Mesothelial cell of epicardium (in vitro differentiated cells): ENCODE measurements at places on chromosomes 16 and 17. TPM values are rescaled to one million over a fixed set of nuclear protein-coding genes. Genes with fewer than 3 reads are reported as not detected.
A peak's percentile ranks its signal among the peaks of the same experiment; 100 is the strongest.

Gene BAIAP3
- total RNA-seq = 1.3 to 2.4 TPM (median 2.3 TPM) in 3 replicates

- DNase-seq = no peak
Observed at GRCh38 chr16:86604436-86605193, 26.3 kb downstream of the FOXL1 start.

DNA sequence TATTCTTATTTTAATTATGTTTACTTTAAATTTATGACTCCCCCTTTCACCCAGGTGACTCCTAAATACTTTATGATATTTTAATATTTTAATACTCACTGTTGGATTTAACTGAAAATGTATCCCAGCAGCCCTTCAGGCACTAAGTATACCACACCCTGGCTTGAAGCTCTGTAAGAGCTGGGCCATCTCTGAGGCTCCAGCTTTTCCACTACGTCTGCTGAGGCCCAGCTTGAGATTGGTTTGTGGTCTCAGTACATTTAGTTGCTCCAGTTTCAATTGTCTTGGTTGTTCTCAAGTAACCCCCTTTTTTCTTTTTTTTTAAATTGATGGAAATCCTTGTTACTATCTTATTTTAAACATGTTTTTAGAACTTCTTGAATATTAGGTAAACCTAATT is 27.0 kb upstream of the CAPNS2 start:
- no peak for DNase-seq

Gene SHISA6
- 0.02 to 0.09 TPM in 2 of 3 replicates, not detected in the other for total RNA-seq

GRCh38 chr17:45958307-45958706 is 40.7 kb upstream of the STH start:
- no peak for DNase-seq

- DNase-seq = no peak
Observed at GRCh38 chr17:2436316-2436905, 35.6 kb upstream of the MNT start.

Gene TMEM100
- 4.9 to 5.1 TPM (median 5.0 TPM) in 3 replicates for total RNA-seq

DNA sequence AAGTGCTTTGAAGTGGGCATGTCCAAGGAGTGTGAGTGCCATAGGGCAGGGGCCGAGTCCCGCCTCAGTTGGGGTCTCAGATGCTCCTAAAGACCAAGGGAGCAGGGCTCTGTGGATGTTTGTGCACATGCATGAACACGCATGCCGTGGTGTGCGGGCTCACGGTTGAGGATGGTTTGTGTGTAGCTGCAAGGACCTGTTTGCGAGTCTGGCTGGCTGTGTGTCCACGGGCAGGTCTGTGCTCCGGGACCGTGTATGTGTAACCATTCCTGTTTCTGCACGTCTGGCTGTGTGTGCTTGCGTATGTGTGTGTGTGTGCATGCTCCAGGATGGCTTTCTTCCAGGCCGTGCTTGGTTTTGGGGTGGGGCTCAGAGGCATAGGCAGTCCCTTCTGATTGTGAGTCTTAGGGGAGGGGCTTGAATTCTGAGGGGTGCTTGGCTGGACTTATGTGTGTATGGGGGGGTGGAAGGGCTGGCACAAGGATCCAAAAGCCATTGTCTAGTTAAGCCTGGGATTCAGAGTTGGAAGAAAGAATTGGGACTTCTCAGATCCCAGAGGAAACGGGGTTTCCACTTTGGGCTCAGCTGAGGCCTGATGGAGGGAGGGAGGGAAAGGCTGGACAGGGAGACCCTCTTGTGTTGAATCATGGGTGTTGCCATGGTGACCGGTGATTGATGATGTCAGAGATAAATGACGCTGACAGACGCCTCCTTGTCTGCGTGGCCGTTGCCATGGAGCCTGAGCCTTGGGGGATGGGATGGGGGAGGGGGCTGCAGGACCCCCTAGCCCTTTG is 14.4 kb downstream of the GJD3 start:
- DNase-seq = peak; percentile 61

Gene TP53TG3B
- total RNA-seq = not detected in 3 replicates

- DNase-seq = no peak
Observed at GRCh38 chr17:75487351-75488070, 27.8 kb downstream of the CASKIN2 start.

DNA sequence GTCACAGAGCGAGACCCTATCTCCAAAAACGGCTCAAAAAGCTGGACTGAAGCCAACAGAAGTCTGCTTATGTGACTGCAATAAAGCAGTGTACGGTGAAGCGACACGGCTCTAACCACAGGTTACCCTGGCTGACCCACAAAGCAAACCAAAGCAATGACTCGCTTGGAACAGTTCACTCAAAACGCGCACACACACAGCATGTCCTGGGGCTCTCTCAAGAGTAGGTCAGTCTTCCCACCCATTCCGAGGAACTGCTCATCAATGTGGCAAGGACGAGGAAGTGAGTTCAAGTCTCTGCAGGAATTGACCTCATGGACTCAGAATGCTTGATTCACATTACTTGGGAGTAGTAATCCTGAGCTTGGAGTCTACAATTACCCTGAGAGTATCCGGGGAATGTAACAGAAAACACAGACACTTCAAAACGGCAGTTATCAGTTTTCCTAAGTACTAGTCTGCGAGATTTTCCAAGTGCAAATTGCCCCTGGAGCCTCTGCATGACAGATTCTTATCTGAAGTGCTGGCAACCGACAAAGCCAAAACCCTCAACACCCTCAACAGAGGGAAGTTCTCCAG is 25.4 kb downstream of the PELP1 start:
- no peak for DNase-seq

DNA sequence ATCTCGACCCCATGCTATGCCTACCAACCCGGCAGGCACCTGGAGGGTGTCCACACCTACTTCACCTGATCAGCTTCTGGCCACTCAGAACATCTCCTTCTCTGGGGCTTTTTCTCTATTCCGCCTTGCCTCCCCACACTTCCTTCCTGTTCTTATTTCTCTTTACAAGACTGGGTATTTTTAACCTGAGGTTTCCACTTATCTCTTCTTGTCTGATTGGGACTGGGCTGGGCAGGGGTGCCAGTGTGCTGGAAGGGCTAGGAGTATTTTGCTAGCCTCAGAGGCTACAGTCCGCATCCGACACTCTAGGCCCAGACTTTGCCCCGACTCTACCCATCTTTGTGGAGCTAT is 26.2 kb upstream of the ZNF652 start:
- DNase-seq = no peak

GRCh38 chr17:826778-827177 is 44.6 kb downstream of the MRM3 start:
- DNase-seq = no peak

Gene TRIM72
- 0.04 to 0.14 TPM (median 0.11 TPM) in 3 replicates for total RNA-seq

DNA sequence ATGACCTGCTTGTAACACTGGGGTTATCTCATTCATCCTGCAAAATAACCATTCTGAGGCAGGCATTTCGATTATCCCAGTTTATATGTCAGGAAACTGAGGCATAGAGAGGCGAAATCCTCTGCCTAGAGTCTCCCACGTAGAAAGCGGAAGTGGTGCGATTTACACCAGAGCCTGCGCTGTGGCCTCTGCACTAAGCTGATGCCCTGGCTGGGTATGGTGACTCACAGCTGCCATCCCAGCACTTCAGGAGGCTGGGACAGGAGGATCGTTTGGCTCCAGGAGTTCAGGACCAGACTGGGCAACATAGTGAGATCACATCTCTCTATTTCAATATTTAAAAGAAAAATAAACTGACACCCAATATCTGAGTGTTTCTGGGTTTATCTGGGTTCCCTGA is 59.3 kb upstream of the BCO1 start:
- no peak for DNase-seq

- DNase-seq = no peak
Observed at GRCh38 chr17:81499601-81499970, 13.0 kb downstream of the ACTG1 start.

- DNase-seq = no peak
Observed at GRCh38 chr16:89924297-89924924, 1.3 kb downstream of the TUBB3 start.

DNA sequence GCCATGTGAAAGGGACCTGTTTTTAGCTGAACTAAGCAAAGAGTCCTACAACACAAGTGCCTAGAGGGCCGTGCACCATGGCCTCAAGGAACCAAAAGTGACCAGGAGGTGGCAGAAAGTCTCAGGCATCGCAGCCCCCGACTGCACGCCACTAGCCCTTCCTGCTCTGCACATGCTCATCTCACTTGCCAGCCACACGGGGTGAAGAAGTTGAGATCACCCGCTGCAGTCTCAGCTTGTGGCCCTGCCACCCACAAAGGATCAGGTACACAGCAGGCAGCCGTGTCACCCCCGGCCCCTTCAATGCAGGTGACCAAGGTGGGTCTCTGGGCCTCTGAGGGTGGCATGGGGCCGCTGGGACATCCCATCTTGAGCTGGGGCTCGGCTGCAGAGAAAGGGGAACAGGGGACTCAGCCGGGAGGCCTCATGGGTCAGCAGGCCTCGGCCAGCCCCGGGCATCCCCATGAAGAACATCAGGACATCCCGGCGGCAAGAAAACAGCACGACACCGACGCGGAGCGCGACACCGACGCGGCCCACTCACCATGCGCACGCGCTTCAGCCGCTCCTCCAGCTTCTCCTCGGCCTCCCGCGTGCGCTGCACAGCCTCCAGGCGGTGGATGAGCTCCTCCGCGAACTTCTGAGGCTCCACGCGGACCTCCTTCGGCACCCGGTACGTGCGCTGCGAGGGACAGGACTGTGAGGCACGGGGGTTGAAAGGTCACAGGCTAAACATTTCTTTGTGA is 21.0 kb downstream of the PDIA2 start:
- no peak for DNase-seq

DNA sequence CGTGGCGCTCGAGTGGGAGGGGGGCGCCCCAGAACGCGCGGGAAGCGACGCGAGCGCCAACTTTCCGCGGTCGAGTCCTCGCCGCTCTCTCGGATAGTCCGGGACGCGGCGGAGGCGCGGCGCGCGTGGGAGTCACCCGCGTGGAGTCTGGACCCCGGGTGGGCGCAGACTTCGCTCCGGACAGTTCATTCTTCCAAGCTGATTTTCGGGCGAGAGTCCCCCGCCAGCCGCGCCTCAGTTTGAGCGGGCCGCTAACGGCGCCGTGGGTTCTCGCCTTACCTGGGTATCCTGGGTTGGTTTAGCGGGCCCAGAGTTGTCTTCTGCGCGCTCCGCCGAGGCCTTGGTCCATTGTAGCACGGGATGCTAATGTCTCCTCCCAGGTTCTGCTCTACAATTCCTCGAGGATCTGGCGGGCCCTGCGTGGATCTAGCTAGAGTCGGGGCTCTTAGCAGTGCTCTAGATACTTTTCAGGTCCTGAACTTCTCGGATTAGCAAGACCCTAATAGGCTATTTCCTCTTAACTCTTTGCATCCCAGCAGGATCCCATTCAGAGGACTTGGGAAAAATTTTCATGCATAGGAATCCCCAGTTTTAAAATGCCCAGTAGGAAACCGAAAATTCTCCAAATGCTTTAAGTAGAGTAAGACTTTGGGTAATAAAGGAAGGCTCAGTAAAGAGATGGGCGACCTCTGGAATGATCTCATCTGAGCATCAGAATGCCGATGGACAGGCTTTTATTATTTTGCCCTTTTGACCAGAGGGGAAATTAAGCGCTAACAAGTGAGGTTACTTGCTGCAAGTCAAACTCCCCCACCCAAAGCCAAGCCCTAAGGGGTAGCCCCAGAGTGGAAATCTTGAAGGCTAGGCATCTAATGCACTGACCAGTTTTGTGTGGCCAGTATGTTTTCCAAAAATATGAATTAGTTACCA is 537 bp upstream of the GJC1 start:
- DNase-seq = peak; percentile 28

DNA sequence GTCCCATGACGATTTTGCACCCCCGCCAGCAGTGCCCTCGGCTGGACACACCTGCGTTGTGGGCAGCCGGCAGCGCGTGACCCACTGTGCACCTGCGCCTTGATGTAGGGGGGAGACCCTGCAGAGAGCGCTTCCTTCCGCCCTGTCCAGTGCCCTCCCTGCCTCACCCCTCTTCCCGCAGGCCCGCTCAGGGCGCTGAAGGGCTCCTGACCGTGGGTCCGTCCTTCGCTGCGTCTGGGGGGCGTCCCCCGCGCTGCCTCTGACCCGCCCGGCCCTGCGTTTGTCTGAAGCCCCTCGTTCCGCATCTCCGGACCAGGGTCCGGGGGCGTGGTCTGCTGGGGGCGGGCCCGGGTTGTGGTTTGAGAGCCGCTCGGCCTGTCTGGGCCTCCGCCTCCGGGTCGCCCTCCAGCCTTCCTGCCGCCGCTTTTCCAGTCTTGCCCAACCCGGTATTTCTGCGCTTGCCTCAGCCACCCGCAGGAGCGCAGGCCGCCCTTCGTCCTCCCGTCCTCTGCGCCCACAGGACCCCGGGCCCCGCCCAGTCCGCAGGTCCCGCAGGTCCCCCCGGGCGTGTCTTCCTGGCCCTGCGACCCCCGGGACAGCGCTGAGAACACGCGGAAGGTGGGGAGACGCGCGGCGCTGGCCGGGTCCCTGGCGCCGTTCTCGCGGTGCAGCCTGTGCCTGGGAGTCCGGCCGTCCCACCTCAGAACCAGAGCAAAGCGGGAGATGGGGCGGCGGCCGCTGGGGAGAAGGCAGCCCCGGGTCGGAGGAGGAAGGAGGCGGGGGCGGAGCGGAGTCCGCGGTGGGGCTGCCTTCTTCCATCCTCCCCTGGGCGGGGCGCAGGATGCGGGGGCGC is 4.0 kb upstream of the IL17C start:
- no peak for DNase-seq

DNA sequence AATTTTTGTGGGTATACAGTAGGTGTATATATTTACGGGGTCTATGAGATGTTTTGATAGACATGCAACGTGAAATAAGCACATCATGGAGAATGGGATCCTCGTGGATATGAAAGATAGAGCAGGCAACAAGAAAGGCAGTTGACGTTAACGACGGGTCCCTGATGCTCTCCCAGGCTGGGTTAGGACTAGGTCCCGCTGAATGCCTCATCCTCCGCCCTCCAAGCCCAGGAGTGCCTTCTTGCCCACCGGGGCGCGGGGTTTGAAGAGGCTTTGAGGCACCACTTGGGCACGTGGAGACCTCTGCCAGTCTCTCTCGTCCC is 9.5 kb upstream of the ZFP90 start:
- DNase-seq = no peak

- no peak for DNase-seq
Observed at GRCh38 chr16:26644912-26645543, 421.7 kb upstream of the C16orf82 start.

DNA sequence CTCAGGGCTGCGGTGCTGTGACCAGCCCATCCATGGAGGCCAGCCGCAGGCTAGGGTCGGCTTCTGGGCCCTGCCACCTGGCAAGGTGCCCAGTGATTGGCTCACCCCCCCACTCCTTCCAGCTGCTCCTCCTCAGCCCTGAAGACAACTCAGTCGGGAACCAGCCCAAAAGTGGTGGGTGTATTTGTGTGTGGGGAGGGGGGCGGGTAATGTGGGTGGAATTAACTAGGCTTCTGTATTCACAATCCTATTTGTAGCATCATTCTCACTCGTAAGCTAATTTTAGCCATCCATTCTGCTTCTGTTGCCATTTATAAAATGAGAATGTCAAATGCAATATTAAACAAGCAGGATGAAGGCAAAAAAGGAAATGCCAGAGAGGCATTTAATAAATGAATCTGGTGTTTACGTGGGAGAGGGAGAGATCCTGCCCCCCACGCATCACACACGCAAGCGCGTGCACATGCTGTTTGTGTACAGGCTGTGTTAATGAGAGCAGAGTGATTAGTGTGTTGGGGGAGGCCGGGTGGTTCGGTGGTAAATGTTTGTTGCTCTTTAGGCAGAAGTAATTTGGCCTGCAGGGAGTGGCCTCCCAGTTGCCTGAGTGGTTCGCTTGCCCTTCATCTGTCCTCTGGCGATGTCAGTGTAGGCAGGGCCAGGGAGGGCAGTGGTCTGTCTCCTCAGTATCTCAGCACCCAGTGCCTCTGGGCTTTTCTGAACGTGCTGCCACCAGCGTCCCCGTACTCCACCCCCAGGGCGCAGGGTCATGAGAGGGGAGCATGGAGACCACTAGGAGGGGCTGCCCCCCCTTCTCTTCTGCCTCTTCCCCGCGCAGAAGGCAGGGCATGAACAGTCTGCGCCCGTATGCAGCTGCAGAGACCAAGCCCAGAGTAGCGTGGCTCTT is 140.1 kb downstream of the CCDC182 start:
- no peak for DNase-seq

- no peak for DNase-seq
Observed at GRCh38 chr17:70447588-70447987, 278.3 kb downstream of the KCNJ2 start.
